Right renal cortex interstitium (tissue), 3 donors: ENCODE measurements at places on chromosomes 4 and X. TPM values are rescaled to one million over a fixed set of nuclear protein-coding genes. Genes with fewer than 3 reads are reported as not detected.

UGT2B17 gene
- not detected for polyA plus RNA-seq

L1CAM gene
- 39.8 TPM for polyA plus RNA-seq

FAM47E gene
- polyA plus RNA-seq = 6.7 TPM

DNA sequence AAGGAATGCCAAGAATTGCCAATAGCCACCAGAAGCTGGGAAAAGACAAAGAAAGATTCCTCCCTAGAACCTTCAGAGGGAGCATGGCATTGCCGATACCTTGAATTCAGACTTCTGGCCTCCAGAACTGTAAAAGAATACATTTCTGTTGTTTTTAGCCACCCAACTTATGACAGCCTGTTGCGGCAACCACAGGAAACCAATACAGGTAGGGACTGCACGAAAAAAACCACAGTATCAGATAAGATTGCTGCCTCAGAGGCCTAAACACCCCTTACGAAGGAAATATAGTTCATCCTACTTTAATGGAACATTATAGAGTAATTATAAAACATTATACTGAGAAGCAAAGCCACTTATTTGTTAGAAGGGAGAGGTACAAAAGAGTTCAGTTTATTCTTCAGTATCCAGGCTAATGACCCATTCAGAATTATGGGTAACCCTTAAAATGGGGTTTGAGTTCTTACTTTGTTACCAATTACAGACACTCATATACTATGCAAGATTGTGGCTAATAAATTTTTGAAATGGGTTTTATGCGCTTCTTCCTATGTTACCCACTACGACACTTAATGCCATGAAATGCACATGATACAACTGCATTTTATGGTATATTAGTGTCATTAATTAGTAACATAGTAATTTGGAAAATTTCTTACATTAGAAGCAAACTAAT is 37.4 kb upstream of the SMIM10L2A start:
- no peak for DNase-seq

DNA sequence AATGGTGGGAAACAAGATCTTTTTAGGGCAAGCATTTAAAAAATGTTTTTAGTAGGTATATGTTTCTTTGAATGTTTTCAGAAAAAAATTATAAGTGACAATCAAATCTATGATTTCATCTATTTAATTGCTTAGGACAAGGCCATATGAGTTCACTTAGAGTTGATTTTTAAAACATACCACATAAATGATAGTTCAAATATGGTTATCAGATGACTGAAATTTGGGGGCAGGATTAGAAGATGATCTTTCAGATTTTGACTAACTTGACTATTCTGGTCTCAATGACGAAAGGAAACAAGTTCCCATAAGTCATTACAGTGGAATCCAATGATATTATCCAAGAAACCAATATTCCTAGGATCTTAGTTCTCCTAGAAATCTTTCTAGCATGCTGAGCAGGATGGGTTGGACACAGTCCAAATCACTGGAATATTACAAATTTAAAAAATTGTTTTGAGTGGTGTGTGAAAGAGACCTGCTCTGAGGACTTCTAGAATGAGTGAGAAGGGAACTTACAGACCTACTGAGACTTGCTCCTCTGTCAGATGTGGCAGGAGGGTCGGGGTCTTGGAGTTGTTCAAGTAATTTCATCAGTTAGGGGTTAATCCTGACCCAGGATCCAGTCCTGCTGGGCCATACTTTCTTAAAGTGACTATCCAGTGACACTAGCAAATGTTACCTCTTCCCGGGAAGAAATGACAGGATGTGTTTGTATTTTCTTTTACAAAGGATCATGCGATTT is 20.0 kb downstream of the RHOH start:
- no peak for DNase-seq

- DNase-seq = no peak
These were observed 52.8 kb downstream of the LRBA start for GRCh38 chr4:150962245-150962644.

DNA sequence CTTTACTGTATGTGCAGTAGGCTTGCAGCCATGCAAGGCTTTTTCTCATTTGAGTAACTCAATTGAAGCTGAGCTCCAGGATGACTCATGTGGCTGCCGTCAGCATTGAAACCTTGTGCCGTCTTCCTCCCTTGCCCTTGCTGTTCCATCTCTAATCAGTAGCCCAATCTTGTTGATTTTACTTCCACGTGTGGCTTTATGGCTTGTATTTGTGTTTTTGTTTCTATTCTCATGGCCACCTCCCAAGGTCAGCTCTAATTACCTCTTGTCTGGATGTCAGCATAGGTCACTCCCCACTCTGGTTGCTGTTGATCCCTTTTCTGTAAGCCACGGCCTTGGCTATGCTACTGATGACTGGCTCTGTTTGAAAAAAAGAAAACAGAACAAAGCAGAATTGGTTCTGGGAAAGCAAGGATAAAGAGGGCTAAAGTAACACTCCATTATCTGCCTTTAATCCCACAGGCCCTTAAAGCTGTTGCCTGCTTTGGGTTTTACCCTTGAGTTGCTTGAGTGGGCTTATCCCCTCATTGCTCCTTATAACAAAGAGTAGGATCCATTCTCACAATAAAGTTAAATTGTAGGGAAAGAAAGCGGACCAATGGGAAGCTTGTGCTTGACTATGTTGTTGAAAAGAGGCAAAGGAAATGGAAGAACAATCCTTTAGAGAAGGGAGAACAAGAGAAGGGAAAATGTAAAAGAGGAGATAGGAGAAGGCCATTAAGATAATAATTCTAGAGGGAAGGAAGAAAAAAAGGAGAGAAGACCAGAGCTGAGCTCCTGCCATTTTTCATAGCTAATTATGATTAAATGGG is 173.9 kb upstream of the PGRMC2 start:
- no peak for DNase-seq

GRCh38 chr4:76210452-76210851 is 3.2 kb downstream of the SCARB2 start:
- DNase-seq = no peak

DNA sequence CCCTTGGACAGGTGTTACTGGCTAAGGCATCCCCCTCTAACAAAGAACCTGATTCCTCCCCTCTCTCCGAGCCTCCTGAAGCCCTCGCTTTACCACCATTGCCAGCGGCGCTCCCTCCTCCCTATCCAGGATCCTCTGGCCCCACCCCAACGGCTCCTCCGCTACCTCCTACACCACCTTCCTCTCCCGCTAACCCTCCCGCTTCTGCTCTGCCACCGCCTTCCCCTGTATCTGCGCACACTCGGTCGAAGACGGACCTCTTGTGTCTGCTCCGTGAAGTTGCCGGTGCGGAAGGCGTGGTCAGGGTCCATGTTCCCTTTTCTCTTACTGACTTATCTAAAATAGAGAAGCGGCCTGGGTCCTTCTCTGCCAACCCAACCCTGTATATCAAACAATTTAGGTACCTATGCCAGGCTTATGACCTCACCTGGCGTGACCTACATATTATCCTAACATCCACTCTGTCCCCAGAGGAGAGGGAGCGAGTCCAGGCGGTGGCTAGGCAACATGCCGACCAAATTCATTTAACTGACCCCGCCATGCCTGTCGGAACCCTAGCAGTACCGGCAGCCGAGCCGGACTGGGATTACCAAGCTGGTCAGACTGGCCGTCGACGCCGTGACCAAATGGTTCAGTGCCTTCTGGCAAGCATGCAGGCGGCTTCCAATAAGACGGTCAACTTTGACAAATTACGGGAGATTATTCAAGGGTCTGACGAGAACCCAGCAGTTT is 958.9 kb downstream of the RPA4 start:
- no peak for DNase-seq

- DNase-seq = no peak
These were observed 59.6 kb downstream of the USP9X start for GRCh38 chrX:41144873-41145272.

GRCh38 chr4:139454111-139455045 is at the start of gene RAB33B:
Gene RAB33B (plus strand): TSS chr4:139454121. CDS start chr4:139454196, 75 bp downstream.
- peak; percentile 41 for DNase-seq

DNA sequence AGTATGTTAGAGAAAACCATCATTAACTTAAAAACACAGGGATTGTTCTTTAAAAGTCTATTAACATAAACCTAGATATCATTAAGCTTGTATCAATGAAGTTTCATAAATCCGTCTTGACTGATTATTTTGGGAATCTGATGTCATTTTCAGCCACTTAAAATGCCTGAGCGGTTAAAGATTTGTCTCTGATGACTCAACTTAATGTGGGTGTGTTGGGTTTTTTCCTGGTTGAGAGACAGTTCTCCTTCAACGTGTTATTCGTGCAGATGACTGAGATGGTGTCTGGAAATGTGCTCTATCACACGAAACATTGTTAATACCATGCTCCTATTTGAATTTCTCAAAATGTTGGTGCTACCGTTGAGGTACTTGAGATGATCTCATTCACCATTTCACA is 227.3 kb upstream of the TENM3 start:
- no peak for DNase-seq
